ENCODE measurements at places on chromosomes 5 and 9.
A peak's percentile ranks its signal among the peaks of the same experiment; 100 is the strongest.

- DNase-seq: no peak
These were observed 188.9 kb upstream of the RPS23 start for GRCh38 chr5:82466986-82467561.

GRCh38 chr9:136867917-136868316 is 1.8 kb upstream of the EDF1 start:
- no peak for DNase-seq

- DNase-seq: no peak
These were observed 153.9 kb upstream of the DAP start for GRCh38 chr5:10914741-10915480.

DNA sequence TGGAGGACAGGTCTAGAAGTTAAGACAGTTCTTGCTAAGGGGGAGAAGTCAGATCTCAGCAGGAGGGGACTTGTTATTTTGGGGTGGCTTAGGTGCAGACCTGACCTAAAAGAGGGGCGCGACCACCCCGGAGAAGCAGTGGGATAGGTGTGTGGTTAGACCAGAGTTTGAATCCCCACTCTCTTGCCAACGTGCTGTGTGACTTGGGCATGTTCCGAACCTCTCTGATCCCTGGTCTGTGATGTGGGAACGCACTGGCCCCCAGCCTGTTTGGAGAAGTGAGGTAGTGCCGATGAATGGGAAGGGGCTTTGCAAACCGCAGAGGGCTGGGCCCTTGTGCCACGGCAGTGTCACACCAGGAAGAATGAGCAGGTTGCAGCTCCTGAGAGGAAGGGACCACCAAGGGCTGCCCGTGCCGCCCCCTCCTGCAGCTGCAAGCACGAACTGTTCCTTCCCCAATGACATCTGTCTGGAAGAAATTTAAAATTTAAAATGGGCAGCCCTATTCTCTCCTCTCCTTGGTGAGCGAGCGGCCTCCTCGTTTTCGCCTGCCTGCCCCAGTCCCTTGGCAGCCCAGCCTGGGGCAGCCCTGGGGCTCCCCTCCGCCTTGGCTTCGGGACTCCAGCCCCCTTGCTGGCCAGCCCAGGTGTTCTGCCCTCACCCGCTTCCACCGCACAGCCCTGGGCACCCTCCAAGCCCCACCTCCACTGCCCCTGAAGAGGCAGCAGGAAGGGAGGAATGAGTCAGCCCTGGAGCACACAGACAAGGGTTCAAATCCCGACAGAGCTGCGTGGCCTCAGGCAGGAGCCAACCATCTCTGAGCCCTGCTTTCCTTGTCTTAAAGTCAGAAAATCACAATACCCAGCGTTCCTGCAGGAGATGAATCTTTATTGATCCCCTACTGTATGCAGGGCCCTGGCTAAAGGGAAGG is 1.6 kb downstream of the FIBCD1 start:
- no peak for DNase-seq

DNA sequence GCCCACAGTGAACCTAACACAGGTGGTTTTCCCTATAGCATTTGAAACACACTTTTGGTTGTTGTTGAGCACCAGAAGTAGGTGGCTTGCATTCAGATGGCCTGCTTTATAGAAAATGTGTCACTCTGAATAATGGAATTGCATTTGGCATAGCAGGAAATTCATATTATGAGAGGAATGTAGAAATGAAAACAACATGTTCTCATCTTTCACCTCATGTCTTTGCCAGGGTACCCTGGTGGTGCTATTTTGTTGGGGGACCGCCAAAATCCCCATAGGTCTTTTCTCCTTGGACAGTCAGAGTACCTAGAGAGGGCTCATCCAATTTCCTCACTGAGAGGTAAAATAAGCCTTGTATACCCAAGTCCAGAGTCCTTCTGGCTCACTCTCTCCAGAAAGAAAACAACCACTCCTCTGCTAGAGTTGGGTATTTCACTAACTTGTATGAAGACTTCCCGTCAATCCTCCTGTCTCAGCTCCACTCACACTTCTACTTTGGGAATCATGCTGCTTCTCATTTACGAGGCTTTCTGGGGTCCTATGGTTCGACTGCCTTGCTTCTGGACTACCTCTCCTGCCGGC is 67.4 kb downstream of the MRPS27 start:
- DNase-seq: no peak

DNA sequence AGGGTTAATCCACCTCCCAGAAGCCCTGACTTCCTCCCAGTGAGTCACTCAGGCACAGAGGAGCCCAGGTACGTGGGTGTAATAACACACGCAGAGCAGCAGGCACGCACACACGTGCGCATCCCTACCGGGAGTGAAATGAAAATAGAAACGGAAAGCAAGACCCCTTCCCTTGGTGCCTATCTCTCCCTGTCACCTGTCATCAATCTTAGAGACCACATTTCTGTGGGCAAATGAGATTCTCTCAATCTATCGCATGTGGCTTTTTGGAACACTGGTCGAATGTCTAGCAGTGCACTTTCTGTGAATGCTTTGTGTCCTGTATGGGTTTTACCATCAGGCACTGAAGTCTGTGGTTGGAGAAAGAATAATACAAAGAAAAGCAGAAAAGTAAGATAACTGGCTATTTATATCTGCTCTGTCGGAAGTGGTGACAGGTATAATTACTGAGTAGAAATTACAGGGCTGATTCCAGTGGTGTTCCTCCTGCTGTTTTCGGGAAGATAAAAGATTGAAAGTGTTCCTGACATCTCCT is 137.7 kb upstream of the GRIA1 start:
- peak; percentile 35 for DNase-seq

DNA sequence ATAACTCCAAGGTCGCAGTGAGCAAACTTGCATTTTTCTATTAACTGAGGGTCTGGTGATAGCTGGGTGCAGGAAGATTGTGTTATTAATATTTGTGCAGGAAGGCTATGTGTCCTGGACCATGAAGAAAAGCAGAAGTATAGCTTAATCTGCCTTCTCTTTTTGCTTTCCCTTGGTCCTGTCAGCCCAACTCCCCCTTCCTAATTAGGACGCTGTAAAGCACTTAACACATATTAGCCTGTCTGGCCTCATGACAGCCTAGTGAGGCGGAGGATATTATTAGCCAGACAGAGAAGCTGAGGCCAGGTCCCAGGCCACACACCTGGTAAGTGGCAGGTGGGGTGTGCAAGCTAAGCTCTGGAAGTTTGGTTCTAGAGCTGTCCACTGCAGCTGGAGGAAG is 29.5 kb downstream of the SLC46A2 start:
- no peak for DNase-seq
